ENCODE measurements at places on chromosomes 7 and 10.

DNA sequence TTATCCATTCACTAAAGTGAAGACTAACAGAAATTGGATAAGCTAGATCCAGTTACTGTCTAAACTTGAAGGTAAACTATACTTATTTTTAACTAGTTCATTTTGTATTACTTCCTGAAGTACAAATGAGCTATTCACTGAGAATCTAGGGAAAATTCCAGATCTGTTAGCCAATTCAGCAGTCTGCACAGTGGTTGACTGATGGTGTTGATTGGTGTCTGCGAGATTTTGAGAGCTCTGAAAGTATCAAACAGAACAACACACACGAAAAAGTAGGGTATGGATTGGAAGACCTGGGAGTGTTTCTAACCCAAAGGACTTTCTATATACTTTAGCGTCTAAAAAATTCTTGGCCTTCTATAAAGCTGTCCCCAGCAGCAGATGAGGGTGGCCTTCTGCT, 33.6 kb upstream of the AGR2 start:
- DNase-seq: peak; percentile 16

GRCh38 chr7:983616-984071, 663 bp downstream of the CYP2W1 start:
- DNase-seq: no peak

DNA sequence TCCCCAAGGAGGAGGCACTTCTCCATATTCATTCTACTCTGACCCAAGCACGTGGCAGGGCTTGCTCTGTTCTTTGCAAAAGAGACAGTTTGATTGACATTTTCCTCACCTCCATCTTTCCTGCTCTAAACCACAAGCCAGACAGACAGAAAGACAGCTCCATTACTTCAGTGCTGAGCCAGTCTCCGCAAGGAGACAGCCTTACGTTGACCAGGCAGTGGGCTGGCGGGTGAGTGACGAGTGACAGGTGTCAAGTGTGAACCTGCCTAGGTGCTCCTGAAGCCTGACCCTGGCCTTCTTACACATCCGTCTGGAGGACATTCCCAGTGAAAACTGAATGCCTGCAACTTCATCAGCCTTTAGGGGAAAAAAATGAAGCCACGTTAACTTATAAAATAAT, 314.6 kb downstream of the TNS3 start:
- no peak for DNase-seq

- DNase-seq: no peak
Measured at GRCh38 chr10:122310311-122311050, 39.4 kb downstream of the BTBD16 start.

DNA sequence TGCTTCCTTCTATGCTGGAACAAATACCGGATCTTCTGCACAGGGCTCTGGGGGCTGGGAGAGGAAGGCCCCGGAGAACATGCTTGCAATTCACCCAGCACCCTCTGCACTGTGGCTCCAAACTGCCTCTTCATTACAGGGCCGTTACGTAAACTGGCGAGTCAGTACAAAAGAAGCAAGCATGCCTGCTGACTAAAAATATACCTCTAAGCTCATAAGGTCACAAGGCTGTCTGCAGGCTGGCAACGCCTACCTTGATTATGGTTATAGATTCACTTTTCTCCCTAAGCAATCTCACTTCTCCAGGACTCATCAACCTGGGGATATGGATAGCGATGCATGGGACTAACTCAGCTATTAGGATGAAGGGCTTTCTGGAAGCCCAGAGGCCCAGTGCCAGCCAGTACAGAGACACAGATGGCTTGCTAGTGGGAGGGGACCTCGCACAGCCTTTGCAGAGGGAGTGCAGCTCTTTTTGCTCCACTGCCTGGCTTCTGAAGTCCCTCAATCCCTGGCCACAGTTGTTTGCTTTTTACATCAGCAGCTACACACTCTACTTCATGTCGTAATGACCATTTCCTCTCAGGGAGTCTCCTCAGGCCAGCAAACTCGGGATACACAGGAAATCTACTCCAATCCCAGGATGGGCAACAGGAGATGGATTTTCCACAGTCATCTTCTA, 96.1 kb downstream of the SH3PXD2A start:
- DNase-seq: peak; percentile 65

GRCh38 chr7:36925691-36926090, 201.4 kb upstream of the AOAH start:
- DNase-seq: no peak

- DNase-seq: no peak
Measured at GRCh38 chr10:62297857-62298256, 29.2 kb upstream of the RTKN2 start.

DNA sequence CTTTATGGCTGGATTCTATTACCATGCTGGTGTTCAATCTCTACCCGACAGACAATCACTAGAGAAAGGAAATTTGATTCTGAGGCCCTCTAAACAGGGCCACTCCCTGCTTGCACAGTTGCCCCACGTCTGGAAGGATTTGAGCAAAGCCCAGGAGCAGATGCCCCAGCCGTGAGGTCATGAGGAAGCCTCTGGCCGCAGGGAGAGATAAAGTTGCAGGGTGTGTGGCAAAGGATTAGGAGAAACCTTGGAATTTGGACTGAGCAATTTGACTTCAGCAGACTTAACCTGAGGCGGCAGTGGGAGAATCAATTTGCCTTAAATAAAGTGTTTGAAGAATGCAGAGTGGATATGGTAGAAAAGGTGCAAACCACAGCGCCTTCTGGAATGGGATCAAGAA, 40.2 kb upstream of the KLF6 start:
- DNase-seq: peak; percentile 79

- DNase-seq: peak; percentile 62
Measured at GRCh38 chr7:31432836-31433340, 81.0 kb upstream of the ITPRID1 start.

GRCh38 chr10:128859738-128860386, 607.2 kb upstream of the MGMT start:
- DNase-seq: peak; percentile 45

DNA sequence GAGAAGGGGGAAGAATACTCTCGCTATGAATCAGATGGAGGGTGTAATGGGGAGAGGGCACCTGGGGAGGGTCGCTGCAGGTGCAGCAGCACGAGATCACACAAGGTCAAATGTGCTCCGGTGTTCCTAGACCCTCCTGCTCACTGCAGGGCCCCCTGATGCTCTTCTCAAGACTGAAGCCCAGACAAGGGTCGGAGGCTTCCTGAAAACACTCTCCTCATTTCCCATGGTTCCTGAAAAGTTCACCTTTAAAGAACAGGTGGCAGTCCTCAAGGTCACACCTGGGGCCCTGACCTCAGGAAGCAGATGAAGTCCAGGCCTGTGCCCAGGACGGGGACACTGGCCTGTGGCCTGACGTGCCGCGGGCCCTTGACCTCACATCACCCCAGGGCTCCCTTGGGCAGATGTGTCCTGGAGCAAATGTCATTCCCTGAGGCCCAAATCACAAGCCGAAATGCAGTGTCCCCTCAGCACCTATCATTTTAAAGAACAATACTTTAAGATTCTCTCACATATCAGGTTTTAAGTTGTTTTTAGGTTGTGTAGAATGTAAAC, 289.8 kb downstream of the GLRX3 start:
- no peak for DNase-seq

DNA sequence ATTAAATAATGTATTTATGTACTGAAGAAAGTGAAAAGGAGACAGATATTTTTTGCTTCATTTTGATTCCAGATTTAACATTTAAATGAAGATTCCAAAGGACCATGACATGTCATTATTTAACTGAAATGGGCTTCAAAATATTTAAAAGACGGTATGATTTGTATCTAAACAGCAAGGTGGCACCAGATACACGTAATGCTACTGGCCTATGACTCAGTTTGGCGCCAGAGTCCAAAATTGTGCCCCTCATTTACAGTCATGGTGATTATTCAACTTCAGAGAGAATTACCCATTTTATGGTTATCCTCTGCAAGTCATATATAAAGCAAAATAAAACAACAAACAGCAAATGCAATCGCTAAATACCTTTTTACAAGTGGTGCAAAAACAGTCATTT, 94.5 kb downstream of the ETV1 start:
- DNase-seq: no peak

- no peak for DNase-seq
Measured at GRCh38 chr7:37443627-37444026, 5.0 kb downstream of the ELMO1 start.

- peak; percentile 4 for DNase-seq
Measured at GRCh38 chr7:97731736-97732564, at the start of gene TAC1. TAC1 (plus strand) TSS chr7:97732086; CDS start chr7:97732613, 527 bp downstream.

DNA sequence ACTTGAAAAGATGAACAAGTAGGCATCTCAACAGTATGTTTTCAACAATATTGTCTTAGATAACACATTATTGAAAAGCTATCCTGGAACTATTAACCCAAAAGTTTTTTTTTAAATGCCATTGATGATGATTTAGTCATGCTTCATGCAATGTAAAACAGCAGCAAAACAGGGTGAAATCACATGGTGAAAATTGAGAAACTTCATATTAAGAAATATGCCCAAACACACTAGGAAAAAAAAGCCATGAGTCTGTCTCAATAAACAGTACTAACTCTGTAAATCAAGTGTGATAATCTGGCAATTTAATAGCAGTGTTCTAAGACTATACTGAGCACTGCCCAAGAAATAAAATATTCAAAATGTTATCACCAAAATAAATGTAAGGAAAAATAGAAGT, 613.1 kb downstream of the KCNMA1 start:
- DNase-seq: no peak

- no peak for DNase-seq
Measured at GRCh38 chr7:148368562-148368961, 222.0 kb upstream of the C7orf33 start.

- DNase-seq: peak; percentile 77
Measured at GRCh38 chr10:3924344-3924743, 139.3 kb upstream of the KLF6 start.

DNA sequence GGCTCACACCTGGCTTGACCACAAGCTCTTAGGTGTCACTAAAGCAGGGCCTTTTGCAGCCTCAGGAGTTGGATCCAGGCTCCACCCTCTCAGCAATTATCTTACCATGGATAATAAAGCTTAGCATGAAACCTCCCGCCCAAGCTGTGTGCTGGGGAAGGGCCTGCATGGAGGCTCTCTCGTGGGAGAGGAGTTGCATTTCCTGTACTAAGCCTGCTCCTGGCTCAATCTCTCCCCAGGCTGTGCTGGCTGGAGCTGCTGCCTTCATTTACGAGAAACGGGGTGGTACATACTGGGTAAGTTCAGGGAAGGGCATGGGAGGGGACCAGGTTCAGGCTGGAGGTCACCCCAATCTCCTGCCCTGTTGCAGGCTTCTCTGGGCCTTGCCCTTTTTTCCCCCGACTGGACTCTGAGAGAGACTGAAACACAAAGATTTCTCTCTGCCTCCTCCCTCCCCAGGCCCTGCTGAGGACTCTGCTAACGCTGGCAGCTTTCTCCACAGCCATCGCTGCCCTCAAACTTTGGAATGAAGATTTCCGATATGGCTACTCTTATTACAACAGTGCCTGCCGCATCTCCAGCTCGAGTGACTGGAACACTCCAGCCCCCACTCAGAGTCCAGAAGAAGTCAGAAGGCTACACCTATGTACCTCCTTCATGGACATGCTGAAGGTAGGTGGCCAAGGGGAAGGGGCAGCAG, 2.7 kb downstream of the TMEM176A start:
- no peak for DNase-seq

GRCh38 chr7:45191396-45191795, 33.8 kb downstream of the RAMP3 start:
- no peak for DNase-seq

GRCh38 chr7:36406156-36406555, 16.5 kb downstream of the ANLN start:
- peak; percentile 78 for DNase-seq

GRCh38 chr7:47725031-47725780, 143.3 kb upstream of the TNS3 start:
- peak; percentile 50 for DNase-seq

- DNase-seq: peak; percentile 55
Measured at GRCh38 chr10:103896225-103896624, 21.8 kb downstream of the STN1 start.

DNA sequence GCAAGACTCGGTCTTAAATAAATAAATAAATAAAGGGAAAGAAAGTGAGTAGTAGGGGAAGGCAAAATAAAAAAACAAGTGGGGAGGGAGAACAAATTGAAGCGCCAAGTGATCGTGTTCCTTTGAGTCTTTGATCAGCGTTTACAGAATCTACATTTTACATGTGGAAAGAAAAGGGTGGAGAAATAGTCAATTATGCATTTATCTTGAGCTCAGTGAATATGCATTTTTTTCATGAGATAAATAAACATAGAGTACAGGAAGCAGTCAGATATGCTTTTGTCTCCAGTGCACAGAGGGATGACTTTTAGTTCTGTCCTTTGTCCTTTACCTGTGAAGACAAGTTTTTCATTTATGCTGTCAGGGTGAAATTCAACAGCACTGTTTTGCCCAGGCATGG, 6.1 kb upstream of the GUSB start:
- DNase-seq: no peak

GRCh38 chr7:5773661-5774086, 7.8 kb downstream of the RNF216 start:
- DNase-seq: peak; percentile 97

DNA sequence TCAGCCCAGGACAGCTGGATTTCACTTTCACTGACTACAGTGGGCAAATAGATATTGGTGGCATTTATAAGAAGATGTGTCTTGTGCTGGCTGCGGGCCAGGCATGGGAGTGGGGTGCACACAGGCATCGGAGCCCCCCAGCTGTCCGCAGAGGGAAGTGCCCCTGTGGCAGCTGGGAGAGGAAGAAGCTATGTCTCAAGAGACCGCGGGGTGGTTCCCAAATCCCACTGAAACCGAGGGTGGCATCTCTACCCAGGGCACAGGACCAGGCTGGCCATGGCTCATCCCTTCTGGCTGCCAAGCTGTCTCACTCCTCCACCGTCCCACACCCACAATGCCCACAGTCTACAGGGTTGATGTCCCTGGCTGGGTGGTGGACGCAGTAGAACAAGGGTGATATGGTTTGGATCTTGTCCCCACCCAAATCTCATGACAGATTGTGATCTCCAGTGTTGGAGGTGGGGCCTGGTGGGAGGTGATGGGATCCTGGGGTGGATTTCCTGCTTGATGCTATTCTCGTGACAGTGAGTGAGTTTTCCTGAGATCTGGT, 94.8 kb downstream of the TCERG1L start:
- DNase-seq: no peak

DNA sequence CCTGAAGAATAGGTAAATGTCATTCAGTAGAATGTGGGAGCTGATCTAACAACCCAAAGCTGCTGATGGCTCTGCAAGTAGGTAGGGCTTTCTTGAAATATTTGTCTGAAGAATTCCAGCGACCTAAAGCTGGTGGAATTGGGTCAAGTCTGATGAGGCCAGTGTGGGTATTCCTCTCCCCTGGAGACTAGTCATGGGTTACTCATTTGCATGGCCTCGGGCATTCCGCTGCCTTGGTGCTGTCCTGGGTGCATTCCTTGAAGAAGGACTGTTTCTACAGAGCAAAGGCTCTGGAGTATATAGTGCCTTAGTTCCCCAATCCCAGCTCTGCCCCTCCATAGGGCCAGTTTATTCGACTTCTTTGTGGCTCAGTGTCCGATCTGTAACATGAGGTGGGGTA, 19.2 kb downstream of the PDK4 start:
- DNase-seq: no peak
